ENCODE measurements at places on chromosomes 4 and X.

- no peak for DNase-seq
These were observed 17.3 kb upstream of the GLUD2 start for GRCh38 chrX:121030083-121030482.

DNA sequence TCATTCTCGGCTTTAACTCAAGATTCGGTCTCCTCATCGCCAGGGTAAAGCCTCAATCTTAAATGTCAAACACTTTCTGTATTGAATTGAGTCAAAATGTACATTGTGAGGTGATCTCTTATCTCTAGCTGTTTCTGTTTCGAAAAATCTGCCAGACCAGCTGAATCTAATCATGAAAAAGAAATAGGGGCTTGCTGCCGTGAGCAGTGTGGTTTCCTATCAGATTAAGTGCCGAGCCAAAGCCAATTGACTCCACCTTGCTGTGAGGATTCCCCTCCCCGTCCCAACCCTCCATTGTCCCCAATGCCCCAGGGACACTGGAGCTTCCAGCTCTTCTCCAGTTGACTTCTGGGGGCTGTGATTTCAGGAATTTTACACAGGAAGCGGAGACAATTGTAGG is 12.5 kb upstream of the CRLF2 start:
- DNase-seq = no peak

GRCh38 chr4:3124070-3124767 is 49.7 kb downstream of the HTT start:
- no peak for DNase-seq

DNA sequence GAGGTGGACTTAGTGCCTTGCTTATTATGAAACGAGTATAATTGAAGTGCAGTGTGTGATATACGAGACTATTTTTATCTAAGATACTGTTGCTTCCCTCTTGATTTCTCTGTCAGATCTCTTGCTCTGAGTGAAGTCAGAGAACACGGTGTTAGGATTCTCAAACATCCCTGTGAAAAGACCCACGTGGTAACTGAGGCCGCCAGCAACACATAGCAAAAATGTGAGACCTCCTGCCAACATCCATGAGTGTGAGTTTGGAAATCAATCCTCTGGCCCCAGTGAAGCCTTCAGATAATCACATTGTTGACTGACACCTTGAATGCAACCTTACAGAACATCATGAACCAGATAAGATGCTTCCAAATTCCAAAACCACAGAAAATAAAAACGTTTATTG is 954.4 kb downstream of the FAT4 start:
- DNase-seq = no peak

DNA sequence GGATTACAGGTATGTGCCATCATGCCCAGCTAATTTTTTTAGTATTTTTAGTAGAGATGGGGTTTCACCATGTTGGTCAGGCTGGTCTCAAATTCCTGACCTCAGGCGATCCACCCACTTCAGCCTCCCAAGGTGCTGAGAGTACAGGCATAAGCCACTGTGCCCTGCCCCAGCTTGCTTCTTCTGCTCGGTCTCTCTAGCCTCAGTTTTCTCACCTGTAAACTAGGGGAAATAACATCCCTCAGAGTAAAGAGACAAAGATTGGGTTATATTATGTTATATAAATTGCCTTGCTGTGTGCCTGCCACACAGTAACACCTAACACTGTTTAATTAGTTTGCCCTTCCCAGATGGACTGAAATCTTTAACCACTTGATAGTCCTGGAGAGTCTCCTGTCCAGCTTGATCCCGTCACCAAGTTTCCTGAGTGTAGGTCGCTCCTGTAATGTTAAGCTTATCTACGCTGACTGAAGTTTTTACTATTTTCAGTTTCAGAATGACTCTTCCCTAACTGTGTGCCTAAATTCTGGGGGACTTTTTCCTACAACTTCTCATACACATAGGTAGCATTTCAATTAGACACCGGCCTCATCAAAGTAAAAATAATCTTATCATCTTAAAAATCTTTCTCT is 412.7 kb upstream of the TENM3 start:
- no peak for DNase-seq

DNA sequence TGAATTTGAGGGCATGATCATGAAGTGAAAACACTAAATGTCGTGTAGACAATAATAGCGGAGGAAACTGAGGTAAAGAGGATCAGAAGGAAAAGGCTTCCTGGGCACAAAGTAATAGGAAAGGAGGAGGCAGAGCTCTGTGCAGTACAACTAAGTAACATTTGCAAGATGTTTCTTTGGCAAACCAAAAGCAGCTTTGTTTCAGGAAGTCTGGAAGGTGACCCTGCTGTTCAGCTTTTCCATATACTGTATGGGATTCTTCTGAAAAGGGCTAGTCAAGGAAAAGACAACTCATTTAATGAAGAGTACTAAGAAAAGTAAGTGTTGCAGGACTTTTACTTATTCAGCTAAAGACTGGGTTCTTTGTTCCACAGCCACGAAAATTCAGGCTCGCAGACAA is 463.1 kb downstream of the PCDH7 start:
- no peak for DNase-seq

GRCh38 chr4:128572778-128573241 is 236.7 kb upstream of the JADE1 start:
- DNase-seq = no peak

DNA sequence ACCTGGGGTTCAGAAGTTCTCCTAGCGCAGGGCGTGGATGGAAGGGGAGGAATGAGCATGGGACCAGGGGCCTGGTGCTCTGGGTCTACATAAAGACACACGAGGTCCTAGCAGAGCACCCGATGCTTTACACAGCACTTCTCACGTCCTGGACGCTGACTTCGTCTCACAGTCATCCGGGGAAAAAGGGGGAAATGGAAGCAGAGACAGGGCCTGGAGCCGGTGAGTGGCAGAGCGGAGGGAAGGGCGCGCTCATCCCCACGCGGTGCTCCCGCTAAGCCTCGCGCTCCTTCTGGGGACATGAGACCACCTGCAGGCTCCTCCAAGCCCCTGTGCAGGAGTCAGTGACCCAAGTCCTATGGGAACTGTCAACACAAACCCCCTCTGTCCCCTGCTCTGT is 157.7 kb downstream of the AFAP1 start:
- no peak for DNase-seq

- DNase-seq = no peak
These were observed 1.2 kb downstream of the NEK1 start for GRCh38 chr4:169611157-169611556.

DNA sequence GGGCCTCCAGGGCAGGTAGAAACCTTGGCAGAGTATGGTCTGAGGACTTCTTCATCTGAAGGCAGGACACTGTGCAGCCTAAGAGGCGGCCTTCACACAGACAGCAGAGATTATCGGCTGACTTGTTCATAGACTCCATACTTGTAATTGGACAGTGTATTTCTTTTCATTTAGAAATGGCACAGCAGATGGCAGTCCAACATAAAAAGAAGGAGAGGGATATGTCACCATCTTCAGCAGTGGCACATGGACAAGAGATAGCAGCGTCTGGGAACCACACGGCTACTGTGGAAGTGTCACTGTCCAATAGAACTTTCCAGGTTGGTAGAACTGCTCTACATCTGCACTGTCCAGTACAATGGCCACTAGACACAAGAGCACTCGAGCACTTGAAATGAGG is 21.7 kb upstream of the GEMIN8 start:
- no peak for DNase-seq

DNA sequence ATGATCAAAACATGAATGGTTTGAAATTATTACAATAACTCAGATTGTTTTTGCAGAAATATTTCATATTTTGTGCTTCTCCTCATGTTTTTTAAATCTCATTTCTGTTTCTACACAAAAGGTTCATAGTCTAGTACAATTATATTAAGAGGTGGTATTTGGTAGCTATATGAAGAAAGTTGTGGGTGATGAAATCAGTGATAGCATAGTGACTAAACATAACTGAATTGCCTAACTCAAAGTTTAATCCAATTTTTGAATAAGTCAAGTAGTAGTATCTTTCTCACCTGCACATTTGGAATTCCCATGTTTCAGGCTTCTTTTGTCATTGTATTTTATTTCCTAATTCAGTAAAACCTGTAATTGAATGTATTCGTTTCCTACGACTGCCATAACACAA is 648.7 kb downstream of the GRID2 start:
- DNase-seq = no peak

DNA sequence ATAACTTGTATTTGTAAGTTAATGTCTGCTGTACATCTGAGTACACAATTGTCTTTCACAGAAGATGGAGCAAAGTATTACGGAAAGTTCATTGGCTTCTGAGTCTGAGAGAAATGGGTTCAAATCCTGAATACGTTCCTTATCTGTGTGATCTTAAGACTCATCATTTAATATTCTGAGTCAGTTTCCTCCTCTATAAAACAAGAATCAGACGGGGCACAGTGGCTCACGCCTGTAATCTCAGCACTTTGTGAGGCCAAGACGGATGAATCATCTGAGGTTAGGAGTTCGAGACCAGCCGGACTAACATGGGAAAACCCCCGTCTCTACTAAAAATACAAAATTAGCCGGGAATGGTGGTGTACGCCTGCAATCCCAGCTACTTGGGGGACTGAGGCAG is 57.8 kb downstream of the APBB2 start:
- no peak for DNase-seq

DNA sequence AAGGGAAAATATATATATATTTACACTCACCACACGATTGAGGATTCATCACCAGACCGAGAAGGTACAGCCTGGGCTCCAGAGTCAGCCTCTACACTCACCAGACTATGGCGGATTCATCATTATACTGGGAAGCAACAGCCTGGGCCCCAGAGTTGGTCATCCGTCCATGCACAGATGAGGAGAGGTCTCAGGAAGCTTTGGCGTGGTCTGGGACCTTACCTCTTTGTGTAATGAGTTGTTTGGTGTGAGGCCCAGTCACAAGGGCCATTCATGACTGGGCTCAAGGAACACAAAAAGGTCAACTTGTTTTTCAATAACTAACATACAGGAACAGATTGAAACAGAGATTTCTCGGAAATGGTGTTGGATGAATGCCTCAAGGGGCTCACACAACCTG is 926.1 kb downstream of the FAM133A start:
- DNase-seq = no peak

GRCh38 chr4:118849867-118850487 is 14.1 kb upstream of the SEC24D start:
- DNase-seq = no peak

DNA sequence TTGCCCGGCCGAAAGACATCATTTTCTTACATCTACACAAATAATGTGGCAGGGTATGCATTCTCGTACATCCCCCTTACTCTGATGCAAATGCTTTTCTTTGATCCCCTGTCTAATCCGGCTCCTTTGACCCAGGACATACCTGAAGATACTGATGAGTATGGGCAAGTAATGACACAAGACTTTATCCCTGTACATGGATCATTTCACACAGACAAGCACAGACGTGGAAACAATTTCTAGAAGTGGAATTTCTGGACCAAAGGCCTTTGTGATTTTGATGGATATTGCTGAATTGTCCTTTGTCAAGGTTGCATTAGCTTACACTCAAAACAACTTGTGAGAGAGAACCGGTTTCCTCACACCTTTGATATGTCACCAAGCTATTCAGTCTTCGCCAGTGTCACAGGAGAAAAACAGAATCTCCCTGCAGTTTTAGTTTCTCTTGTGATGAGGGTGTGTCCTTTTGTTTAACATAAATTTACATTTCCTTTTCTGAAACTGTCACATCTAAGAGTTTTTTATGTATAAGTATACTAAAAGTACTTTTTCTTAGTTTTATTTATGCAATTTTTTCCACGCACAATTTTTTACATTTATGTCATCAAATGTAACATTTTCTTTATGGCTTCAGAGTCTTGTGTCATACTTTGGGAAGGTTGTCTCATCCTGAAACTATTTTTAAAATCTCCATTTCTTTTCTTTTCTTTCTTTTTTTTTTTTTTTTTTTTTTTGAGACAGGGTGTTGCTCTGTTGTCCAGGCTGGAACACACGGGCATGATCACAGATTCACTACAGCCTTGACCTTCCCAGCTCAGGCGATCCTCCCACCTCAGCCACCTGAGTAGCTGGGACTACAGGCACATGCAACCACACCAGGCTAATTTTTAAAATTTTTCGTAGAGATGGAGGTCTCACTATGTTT is 25.2 kb downstream of the RWDD4 start:
- DNase-seq = no peak

GRCh38 chr4:110224142-110224541 is 25.7 kb upstream of the ELOVL6 start:
- DNase-seq = no peak

- no peak for DNase-seq
These were observed 21.3 kb upstream of the USP46 start for GRCh38 chr4:52680381-52680780.

GRCh38 chr4:81746773-81747172 is 275.1 kb upstream of the RASGEF1B start:
- no peak for DNase-seq

GRCh38 chrX:153635788-153636668 is 11.0 kb upstream of the DUSP9 start:
- no peak for DNase-seq

- DNase-seq = no peak
These were observed 289.7 kb downstream of the TRIML1 start for GRCh38 chr4:188428935-188429334.

DNA sequence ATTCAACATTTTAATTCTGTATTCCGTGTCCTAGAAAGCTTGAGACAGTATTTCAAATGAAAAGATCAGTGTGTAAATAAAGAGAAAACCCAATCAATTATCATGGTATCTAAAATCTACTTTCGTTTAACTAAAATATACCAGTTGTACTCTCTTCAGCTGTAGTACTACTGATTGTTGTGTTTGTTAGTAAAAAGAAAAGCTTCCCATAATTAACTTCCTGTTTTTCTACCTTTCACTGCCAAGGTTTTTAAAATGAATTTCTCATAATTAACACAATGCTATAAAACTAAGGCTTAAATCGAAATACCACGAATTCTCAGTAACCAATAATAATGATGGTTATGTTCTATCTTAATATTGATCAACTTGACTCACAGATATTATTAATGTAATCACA is 37.4 kb downstream of the PPP3CA start:
- no peak for DNase-seq

DNA sequence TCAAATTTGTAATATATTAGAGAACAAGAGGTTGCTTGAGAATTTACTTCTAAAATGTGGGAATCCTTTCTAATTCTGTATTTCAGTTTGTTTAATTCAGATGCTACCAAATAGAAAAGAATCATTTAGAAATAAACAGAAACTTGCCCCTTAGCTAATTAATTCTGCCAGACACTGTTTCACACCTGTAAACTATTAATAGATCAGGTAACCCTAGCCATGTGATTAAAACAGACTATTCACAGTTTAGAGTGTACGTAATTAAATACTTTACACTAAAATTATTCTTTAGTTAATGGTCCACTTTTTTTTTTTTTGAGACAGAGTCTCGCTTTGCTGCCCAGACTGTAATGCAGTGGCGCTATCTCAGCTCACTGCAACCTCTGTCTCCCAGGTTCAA is 124.0 kb downstream of the PTPN13 start:
- no peak for DNase-seq

DNA sequence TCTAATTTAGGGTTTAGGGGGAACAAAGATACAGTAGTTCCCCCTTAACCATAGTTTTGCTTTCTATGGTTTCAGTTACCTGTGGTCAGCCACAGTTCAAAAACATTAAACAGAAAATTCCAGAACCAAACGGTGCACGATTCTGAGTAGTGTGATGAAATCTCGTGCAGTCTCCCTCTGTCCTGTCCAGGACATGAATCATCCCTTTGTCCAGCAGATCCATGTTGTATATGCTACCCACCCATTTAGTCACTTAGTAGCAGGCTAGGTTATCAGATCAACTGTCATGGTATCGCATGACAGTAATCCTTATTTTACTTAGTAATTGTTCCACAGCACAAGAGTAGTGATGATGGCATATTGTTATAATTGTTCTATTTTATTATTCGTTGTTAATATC is 556.1 kb downstream of the IL1RAPL1 start:
- DNase-seq = no peak

Measured in stimulated activated CD8-positive, alpha-beta memory T cell treated with anti-CD3 and anti-CD28 coated beads, Interleukin-15, amount 100 ng/mL, for 1 hour (primary cell).